ENCODE measurements at places on chromosomes 3 and 15. TPM values are rescaled to one million over a fixed set of nuclear protein-coding genes. Genes with fewer than 3 reads are reported as not detected.

- no peak for DNase-seq
- no peaks in the 10 kb centered on the region for H3K36me3 ChIP-seq
- no peak overlapping the region for H3K4me3 ChIP-seq
- H3K27me3 ChIP-seq, result peaks cover 14% of the 10 kb centered on the region
- H3K27ac ChIP-seq, result no peak overlapping the region
- no peaks in the 10 kb centered on the region for H3K4me1 ChIP-seq
Observed at GRCh38 chr15:43226436-43227305, 5.9 kb upstream of the EPB42 start.

ECE2 gene
- not detected for total RNA-seq

TMEM40 gene
- not detected for total RNA-seq

GRCh38 chr3:52827866-52828376 is 2.6 kb downstream of the ITIH4 start:
- H3K36me3 ChIP-seq, result no peaks in the 10 kb centered on the region
- no peak overlapping the region for H3K4me3 ChIP-seq
- no peaks in the 10 kb centered on the region for H3K27me3 ChIP-seq
- peak; percentile 81 for DNase-seq
- no peak overlapping the region for H3K27ac ChIP-seq

GRCh38 chr15:59736181-59736580 is 47.1 kb upstream of the BNIP2 start:
- no peaks in the 10 kb centered on the region for H3K4me1 ChIP-seq
- peaks cover 6% of the 10 kb centered on the region for H3K27me3 ChIP-seq
- H3K4me3 ChIP-seq, result no peak overlapping the region
- H3K36me3 ChIP-seq, result no peaks in the 10 kb centered on the region
- H3K27ac ChIP-seq, result no peak overlapping the region
- no peak for DNase-seq
